ENCODE measurements at places on chromosomes 6 and 20.

DNA sequence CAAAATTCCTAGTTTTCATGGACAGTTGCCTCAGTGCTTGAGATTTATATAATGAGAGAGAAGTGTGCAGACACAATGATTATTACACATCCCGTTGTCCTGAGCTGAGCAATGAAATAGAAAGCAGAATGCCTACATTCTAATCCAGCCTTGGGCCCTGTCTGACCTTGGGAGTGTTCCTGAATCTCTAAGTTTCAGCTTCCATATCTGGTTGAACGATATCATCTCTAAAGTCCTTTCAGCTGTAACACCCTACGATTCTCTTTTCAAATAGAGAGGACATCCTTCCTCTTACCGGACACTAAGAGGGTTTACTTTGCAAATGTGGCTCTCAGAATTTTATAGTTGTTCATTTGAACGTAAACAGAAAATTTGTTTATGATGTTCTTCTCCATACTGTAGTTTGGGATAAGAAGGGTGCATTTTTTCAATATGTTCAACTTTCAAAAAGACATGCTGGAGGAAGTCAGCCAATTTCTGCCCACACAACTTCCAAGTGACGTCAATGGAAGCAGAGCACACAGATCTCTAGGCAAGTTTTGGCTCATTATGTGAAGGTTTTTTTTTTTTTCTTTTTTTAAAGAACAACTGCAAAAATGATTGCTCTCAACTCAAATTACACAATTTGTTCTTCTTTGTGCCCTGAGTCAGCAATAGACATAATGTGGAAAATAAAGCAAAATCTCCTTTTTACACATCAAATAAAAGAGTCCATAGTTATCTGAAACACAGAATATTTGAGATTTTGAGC lies 50.4 kb downstream of the PDE7B start:
- DNase-seq, result no peak

DNA sequence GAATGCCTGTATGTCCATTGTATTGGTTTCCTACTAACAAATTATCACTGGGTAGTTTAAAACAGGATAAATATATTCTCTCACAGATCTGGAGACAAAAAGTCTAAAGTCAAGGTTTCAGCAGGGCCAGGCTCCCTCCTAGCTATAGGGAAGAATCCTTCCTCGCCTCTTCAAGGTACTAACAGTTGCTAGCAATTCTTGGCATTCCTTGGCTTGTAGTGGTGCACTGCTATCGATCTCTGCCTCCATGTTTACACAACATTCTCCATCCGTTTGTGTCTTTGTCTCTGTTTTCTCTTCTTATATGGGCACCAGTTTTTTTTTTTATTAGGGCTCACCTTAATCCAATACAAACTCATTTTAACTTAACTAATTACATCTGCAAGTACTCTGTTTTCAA lies 48.9 kb downstream of the OR2B6 start:
- DNase-seq, result no peak

GRCh38 chr6:138499303-138500018 lies at the start of gene NHSL1:
Gene NHSL1 (minus strand): TSS chr6:138499494. CDS start chr6:138499290, 204 bp downstream.
- DNase-seq, result peak; percentile 33

DNA sequence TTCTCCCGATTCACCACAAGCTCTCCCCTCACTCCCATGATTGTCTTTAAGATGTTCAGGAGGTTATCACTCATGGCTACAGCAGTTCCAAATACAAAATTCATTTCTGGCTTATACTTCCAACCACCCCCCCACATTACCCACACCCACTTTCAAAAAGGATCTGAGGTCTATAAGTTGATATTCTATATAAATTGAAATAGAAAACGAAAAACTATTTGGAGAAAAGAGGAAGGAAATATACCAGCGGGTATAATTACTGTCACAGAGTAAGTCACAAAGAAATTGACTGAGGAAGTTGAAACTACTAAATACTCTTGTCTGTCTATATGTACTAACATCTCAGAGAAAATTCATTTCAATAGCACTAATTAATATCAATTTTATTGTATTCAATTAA lies 112.7 kb upstream of the TNFAIP3 start:
- DNase-seq, result peak; percentile 23

DNA sequence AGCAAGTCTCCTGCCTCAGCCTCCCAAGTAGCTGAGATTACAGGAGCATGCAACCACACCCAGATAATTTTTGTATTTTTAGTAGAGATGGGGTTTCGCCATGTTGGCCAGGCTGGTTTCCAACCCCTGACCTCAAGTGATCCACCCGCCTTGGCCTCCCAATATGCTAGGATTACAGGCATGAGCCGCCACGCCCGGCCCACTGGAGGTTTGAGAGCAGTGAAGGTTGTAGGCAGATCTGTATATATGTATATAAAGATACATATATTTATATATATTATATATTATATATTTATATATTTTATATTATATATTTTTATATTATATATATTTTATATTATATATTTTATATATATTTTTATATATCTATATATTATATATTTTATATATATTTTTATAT lies 38.2 kb upstream of the TTPAL start:
- DNase-seq, result no peak

DNA sequence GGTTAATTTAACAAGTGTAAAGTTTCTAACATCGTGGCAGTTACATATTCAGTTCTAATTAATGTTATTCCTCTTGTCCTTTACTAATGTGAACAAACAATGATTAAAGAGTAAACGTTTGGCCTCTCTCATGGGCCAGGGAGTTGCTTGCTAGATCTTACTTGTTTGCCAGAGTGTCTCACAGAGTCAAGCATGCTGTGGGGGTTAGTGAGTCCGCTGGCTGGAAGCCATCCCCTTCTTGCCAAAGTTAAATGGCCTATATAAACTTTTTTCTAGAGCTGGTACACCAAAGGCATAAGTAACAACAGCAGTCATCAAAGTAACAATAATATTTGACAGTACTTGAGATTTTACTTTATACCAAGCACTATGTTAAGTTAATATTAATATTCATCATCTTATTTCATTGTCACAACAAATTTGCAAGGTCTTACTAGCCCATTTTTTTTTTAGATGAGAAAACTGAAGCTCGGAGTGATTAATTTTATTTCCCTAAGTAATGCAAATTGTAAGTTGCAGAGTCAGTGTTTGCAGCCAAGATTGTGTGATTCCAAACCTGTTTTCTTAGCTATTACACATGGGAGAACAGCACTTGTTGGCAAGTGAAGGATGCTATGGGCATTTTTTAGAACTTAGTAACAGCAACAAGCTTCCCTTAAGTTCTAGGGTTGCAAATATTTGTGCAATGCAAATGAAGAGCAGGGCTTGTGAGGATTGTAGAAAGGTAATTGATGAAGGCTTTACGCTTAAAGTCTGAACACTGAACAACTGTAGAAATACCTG lies 224.5 kb downstream of the RFPL4B start:
- DNase-seq, result no peak

DNA sequence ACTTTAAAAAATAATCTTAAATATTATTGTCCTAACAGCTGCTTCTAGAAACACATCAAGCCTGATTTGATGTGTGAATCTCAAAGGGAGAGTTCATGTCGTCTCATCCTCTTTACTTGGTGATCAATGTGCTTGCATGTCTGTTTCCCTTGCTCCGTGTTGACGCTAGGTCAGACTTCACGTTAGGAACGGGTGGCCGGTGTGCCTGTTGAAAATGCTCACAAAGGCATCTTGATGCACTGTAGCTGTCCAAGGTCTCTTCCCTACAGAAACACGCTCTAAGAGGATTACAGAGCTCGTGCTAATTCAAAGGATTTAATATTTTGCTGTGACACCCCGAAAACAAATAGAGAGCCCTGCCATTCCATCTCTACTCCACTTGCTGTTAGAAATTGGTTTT lies 84.6 kb downstream of the ID4 start:
- no peak for DNase-seq

- no peak for DNase-seq
These were observed 161.1 kb downstream of the SLC35B3 start for GRCh38 chr6:8274226-8274625.

DNA sequence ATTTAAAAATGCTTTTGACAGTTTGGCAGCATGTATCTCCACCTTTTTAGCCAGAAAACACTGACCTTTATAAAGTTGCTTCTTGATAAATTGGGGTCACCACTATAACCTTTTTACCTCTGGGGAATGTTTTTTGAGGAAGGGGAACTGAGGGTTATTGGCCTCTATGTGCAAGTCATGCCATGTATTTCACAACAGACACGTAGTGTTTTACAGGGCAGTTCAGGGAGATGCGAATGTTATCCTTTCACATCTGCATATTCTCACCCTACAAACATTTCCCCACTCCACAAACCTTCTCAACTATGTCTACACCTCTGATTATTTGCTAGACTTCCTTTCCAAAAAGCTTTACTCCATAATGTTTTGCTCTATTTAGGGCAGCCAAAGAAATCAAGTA lies 17.0 kb upstream of the SLA2 start:
- no peak for DNase-seq

DNA sequence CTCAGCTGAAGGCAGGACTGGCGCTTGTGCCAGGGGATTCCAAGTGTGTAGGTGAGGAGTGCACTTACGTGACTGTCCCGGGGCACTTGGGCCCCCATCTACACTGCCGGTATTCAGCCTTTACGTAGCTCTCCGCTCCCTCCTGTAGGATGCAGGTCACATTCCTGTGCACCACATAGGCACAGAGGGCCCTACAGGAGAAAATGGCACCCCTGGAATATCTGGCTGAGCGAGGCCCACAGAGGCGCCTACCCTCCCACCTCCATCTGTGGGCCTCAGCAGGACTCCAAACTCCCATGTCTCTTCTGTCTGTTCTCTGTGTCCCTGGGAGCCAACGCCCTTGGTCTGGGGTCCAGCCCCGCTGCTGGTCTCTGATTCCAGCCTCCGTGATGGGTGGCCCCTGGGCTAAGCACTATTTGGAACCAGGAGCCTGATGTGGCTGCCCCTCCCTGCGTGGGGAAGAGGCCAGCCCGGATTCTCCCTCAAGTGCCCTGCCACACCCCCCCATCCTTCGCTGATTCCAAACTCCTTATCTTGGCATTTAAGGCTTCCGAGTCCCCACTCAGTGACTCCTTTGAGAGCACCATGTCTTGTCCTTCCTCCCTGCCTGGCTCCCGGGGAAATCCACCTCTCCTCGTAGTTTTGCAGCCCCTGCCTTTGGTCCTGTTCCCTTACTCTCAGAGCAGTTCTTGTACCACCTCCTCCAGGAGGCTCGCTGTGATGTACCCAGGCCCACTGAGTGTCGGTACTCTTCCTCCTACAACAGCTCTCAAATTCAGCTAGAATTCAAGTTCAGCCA lies 1.5 kb downstream of the EMILIN3 start:
- no peak for DNase-seq

DNA sequence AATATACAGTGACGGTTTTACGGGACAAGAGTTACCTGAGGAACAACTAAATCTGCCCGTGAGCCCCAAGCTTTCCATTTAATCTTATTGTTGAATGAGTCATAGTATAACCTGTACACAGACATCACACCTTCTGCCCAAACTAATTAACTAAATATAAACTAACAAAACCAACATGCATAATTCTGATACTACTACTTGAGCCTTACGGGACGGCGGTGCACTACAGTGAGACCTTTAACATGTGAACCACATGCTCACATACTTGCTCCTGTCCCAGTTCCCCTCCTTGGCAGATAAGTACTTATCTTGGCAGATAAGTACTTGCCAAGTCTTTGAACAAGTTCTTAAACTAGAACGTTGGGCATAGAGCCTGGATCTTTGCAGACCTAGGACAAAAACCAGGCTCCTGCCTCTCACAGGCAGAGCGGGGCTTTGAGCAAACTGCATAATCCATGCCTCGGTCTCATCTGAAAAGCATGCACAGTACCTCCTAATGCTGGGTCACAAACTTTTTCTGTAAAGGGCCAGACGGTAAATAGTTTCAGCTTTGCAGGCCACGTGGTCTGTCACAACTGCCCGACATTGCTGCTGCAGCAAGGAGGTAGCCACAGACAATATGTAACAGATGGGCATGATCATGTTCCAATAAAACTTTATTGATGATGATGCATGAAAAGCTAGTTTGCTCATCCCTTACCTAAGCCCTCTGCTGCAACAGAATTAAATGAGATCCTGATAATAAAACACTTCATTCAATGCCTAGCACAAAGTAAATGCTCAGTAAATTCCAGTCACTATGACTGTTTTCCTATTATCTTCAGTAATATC lies 23.0 kb downstream of the ZNF217 start:
- DNase-seq, result no peak

- peak; percentile 8 for DNase-seq
These were observed 147.2 kb downstream of the RPS12 start for GRCh38 chr6:132961610-132962009.

DNA sequence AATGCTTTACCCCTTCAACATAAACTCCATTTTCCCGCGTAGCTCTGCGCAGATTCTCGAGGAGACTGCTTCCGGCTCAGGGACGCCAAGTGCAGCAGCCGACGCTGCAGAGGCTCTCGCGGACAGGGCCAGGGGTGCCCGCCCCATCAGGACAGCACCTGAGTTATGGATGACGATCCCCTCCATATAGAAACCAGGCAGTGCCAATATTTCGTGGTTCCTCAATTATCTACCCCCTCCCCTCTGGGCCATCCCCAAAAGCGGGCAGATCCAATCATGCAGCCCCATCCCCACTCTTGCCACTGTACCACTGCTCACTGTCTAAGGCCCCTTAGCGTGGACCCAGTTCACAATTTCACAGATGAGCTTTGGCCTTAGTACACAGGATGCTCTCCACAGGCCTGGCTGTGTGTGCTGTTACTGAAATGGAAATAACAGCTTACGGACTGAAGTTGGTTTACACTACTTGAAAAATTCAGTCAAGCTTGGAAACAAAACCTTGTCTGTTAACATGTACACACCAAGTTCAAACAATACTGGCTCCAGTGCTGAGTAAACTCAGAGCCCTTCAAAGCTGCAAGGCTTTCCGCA lies 74.5 kb downstream of the DACT2 start:
- no peak for DNase-seq

- DNase-seq, result no peak
These were observed 205.9 kb upstream of the TAB2 start for GRCh38 chr6:149111556-149112115.

- DNase-seq, result no peak
These were observed 449.4 kb upstream of the CDH4 start for GRCh38 chr20:60802676-60803075.

Measured in GM20000 (cell line).